Activated CD8-positive, alpha-beta T cell treated with anti-CD3 and anti-CD28 coated beads, Interleukin-2, amount 10 ng/mL, durations not matched to agents 7 days and 5 days (primary cell): ENCODE measurements at places on chromosomes 11 and 22.

DNA sequence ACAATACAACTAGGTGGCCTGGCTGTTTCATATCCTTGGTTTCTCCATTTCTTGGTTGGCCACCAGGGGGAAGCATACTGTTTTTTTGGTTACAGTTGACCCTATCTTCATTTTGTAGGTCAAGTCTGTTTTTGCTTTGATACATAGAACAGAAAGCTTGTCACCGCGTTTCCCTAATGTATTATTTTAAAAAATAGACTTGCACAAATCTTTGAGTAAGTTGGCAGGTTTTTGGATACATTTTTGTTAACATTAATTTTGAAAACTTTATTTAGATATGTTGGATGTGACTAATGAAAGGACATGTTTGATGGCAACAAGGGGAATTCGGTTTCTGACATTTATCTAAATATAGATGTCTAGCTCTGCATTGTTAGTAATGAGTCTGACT, 3.0 kb downstream of the NCR3LG1 start:
- no peak overlapping the region for H3K27ac ChIP-seq
- H3K4me3 ChIP-seq: peak overlapping the region; percentile 82
- peaks cover 37% of the 10 kb centered on the region for H3K4me1 ChIP-seq
- H3K27me3 ChIP-seq: peaks cover 3% of the 10 kb centered on the region
- peak; percentile 85 for DNase-seq

DNA sequence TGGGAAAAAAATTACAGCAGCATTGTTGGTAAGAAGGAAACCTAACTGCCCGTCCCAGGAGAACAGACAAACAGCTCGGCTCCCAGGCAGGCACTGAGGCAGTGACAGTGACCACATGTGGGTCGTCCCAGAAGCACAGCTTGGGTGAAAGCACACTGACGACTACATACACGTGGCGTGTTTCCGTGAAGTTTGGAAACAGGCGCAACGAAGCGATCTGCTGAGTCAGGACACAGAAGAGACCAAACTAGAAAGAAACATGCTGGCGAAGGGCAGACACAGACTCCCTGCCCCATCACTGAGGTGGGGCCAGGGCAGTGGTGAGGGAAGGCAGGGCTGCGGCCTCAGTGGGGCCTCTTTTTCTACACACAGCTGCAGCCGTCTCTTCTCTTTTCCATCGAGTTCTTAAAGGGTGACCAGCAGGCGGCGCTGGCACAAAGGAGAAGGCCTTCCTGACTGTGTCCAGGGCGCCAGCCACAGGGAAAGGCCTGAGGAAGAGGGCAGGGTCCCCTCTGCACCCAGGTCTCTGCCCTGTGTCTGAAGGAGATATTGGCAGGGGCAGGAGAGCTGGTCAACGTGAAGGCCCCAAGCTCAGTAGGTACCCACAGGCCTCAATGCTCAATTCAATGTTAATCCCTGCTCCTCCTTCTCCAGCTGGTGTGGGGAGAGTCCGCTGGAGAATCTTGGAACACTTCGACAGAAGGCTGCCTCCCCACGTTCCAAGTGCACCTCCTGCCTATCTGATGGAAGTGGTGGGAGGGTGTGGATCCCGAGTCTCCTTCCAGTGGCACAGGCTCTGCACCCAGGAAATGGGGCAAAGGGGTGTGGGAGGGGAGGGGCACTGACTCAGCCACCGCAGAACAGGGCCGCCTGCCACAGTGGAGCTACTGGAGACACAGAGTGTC, 19.9 kb downstream of the CARS1 start:
- no peaks in the 10 kb centered on the region for H3K27me3 ChIP-seq
- peaks cover 31% of the 10 kb centered on the region for H3K4me1 ChIP-seq
- DNase-seq: peak; percentile 58
- H3K4me3 ChIP-seq: no peak overlapping the region
- peaks cover 68% of the 10 kb centered on the region for H3K36me3 ChIP-seq
- peak overlapping the region; percentile 69 for H3K27ac ChIP-seq

DNA sequence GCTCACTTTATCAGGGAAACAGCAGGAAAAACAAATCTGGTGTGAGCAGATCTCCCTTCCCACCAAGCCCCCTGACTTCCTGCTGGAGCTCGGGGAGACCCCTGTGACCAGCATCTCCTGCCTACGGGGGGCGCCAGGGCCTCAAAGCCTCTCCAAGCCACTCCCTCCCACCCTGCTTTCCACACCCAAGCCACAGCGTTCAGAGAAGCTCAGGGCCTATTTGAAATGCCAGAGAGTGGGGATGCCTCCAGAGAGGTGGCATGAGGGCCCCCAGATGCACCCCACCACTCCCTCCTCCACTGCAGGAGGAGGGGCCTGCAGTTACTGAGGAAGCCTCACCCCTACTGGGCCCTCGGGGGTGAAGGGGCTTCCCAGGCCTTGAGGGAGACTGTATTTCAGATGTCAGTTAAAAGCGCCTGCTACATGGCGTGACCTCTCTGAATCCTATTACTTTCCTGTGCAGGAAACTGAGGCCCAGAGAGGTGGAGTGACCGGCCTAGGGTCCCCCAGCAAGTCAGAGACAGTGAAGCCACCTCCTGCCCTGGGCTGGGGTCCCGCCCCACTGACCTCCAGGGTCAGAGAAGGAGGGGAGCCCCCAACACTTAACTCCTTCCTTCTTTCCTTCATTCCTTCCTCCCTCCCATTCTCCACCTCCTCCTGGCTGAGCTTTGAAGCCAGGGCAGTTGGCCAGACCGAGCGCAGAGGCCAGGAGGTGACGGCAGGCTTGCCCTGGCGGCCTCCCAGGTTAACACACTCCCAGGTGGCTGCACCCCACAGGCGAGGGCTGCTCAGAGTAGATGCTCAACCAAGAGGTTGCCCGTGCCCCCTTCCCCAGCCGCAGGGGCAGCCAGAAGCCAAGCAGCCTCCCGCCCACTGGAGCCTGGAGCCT, 6.0 kb upstream of the CDKN1C start:
- no peak for DNase-seq
- peaks cover 7% of the 10 kb centered on the region for H3K27me3 ChIP-seq
- H3K4me1 ChIP-seq: peaks cover 35% of the 10 kb centered on the region

DNA sequence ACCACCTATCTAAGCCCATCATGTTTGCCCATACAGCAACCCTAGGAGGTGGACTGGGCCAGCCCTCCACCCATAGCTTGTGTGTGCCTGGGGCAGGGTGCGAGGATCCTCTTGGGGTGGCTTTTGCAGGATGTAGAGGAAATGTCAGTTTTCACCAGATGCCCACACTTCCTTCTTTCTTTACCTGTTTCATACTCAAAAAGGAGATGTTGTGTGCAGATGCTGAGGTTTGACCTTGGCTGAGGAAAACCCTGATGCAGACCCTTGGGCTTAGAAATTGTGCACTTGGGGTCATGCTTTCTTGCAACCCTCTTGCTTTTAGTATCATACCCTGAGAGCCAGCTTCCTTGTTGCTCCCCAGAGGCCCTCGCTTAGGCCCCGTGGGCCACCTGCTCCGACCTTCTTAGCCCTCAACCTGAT, 2.2 kb downstream of the HTR3A start:
- H3K4me1 ChIP-seq: peaks cover 10% of the 10 kb centered on the region
- no peak overlapping the region for H3K4me3 ChIP-seq
- H3K27me3 ChIP-seq: peaks cover 7% of the 10 kb centered on the region

- no peak for DNase-seq
- H3K4me3 ChIP-seq: no peak overlapping the region
- H3K4me1 ChIP-seq: peaks cover 60% of the 10 kb centered on the region
- peaks cover 32% of the 10 kb centered on the region for H3K36me3 ChIP-seq
- peak overlapping the region; percentile 39 for H3K27ac ChIP-seq
Observed at GRCh38 chr11:64334764-64335735, 5.0 kb upstream of the CCDC88B start.

DNA sequence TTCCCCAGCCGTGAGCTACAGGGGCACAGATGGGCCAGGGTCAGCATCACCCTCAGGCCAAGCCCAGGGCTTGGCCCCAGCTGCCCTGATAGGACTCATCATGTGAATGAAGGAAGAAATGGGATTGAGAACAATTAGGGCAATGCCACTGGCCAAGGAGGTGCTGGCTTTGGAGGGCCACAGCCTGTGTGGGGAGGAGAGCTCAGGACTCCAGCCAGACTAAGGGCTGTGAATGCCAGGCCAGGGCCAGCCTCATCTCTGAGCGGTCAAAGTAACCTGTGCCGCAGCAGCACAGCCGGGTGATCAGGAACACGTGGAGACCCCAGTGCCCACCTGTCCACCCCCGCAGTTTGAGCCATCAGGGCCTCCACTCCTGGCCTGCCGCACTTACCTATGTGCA, 10.1 kb downstream of the CHID1 start:
- H3K4me3 ChIP-seq: no peak overlapping the region
- H3K4me1 ChIP-seq: no peaks in the 10 kb centered on the region
- no peak for DNase-seq
- H3K27ac ChIP-seq: no peak overlapping the region
- H3K36me3 ChIP-seq: peaks cover 17% of the 10 kb centered on the region

DNA sequence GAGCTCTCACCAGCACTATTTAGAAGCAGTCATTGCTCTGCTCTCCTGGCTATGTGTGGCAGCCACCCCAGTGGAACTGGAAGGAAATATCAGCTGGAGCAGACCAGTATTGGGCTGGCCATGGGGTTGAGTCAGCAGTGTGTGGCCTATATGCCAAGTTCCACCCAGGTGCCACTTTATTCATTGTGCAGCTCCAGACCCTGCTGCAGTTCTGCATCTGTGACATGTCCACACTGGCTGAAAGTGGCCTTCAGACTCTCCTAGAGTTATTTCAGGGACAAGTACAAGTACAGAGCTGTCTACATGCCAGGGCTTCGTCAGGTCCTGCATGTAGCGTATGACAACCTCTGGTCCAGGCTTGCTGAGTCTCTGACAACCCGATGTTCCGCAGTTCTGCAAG, 55.2 kb downstream of the CABIN1 start:
- no peaks in the 10 kb centered on the region for H3K27me3 ChIP-seq
- H3K4me3 ChIP-seq: no peak overlapping the region
- H3K27ac ChIP-seq: no peak overlapping the region
- no peak for DNase-seq
- H3K4me1 ChIP-seq: peaks cover 2% of the 10 kb centered on the region

- H3K4me3 ChIP-seq: no peak overlapping the region
- no peaks in the 10 kb centered on the region for H3K4me1 ChIP-seq
- no peaks in the 10 kb centered on the region for H3K36me3 ChIP-seq
- H3K27me3 ChIP-seq: no peaks in the 10 kb centered on the region
Observed at GRCh38 chr11:25667871-25668270, 664.1 kb upstream of the ANO3 start.

GRCh38 chr11:11279956-11280689, 72.9 kb downstream of the CSNK2A3 start:
- peaks cover 2% of the 10 kb centered on the region for H3K4me1 ChIP-seq
- peaks cover 11% of the 10 kb centered on the region for H3K27me3 ChIP-seq
- no peak overlapping the region for H3K27ac ChIP-seq

GRCh38 chr11:78138694-78139421, 568 bp downstream of the ALG8 start:
- H3K4me1 ChIP-seq: peaks cover 44% of the 10 kb centered on the region
- peak overlapping the region; percentile 80 for H3K4me3 ChIP-seq
- no peaks in the 10 kb centered on the region for H3K27me3 ChIP-seq
- H3K27ac ChIP-seq: peak overlapping the region; percentile 93
- peak; percentile 62 for DNase-seq

DNA sequence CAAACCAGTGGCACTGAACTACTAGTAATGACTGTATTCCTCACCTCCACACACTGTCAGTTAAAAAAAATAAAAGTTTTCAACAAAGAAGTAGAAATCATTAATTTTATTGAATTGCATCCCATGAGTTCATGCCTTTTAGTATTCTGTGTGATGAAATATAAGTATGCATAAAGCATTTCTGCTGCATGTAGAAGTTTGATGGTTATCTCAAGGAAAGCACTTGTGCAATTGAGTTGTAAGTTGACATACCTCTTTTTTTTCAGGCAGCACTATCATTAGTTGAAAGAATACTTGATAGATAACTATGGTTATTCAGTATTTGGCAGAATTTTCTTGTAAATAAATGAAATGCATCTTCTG, 104.4 kb downstream of the STIM1 start:
- no peak overlapping the region for H3K27ac ChIP-seq
- no peak for DNase-seq
- peaks cover 27% of the 10 kb centered on the region for H3K36me3 ChIP-seq
- no peaks in the 10 kb centered on the region for H3K27me3 ChIP-seq
- peaks cover 60% of the 10 kb centered on the region for H3K4me1 ChIP-seq

DNA sequence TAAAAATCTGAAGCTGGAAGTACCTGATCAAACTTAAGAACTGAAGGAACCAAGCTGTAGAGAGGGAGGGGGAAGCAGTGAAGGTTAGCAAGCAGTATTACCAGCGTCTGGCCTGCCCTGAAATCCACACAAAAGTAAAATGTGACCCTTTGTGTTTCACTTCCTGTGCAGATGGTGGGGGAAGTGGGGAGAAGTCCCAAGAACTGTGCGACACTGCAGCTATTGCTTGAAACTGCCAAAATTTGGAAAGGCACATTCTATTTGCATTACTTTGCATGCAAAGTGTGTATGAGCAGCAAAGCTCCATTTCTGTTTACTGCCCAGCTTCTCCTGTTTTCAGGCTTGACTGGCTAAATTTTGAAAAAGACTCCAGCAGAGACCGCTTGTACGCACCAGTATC, 72.1 kb upstream of the BMAL1 start:
- no peak overlapping the region for H3K4me3 ChIP-seq
- DNase-seq: no peak
- H3K27me3 ChIP-seq: no peaks in the 10 kb centered on the region

GRCh38 chr22:40367342-40367741, 3.1 kb upstream of the SGSM3 start:
- no peak for DNase-seq
- H3K27ac ChIP-seq: no peak overlapping the region
- no peaks in the 10 kb centered on the region for H3K27me3 ChIP-seq
- peaks cover 65% of the 10 kb centered on the region for H3K36me3 ChIP-seq
- peaks cover 16% of the 10 kb centered on the region for H3K4me1 ChIP-seq
- no peak overlapping the region for H3K4me3 ChIP-seq

- H3K4me3 ChIP-seq: no peak overlapping the region
- H3K4me1 ChIP-seq: peaks cover 17% of the 10 kb centered on the region
- H3K27ac ChIP-seq: no peak overlapping the region
- no peak for DNase-seq
- H3K36me3 ChIP-seq: peaks cover 11% of the 10 kb centered on the region
- peaks cover 18% of the 10 kb centered on the region for H3K27me3 ChIP-seq
Observed at GRCh38 chr11:123659311-123659710, 4.9 kb upstream of the SCN3B start.

- no peaks in the 10 kb centered on the region for H3K4me1 ChIP-seq
- no peak overlapping the region for H3K27ac ChIP-seq
Observed at GRCh38 chr11:76217653-76218160, 11.4 kb upstream of the WNT11 start.

DNA sequence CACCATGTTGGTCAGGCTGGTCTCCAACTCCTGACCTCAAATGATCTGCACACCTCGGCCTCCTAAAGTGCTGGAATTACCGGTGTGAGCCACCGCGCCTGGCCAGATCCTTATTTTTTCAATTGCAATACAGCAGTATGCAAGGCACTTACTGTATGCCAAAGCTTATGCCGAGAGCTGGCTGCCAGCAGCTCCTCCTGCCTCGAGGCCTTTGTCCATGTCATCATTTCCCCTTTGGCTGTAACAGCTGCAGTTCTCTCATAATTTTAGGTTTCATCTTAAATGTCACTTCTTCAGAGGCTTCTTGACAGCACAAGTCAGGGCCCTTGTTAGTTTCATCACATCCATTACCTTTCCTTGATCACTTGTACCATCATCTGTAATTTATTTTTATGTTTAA, 1.5 kb upstream of the SREBF2 start:
- no peak for DNase-seq
- H3K36me3 ChIP-seq: peaks cover 45% of the 10 kb centered on the region
- H3K4me1 ChIP-seq: peaks cover 36% of the 10 kb centered on the region
- no peaks in the 10 kb centered on the region for H3K27me3 ChIP-seq
